ENCODE measurements at places on chromosomes 11 and 22.

GRCh38 chr11:134975866-134976376 is 563.9 kb upstream of the B3GAT1 start:
- no peak for DNase-seq

GRCh38 chr11:130480711-130481140 is 32.3 kb downstream of the ADAMTS15 start:
- no peak for DNase-seq

- DNase-seq, result no peak
Measured at GRCh38 chr11:81497202-81497804, 1236.4 kb downstream of the FAM181B start.

GRCh38 chr11:9315078-9315688 is 790 bp upstream of the TMEM41B start:
- no peak for DNase-seq

DNA sequence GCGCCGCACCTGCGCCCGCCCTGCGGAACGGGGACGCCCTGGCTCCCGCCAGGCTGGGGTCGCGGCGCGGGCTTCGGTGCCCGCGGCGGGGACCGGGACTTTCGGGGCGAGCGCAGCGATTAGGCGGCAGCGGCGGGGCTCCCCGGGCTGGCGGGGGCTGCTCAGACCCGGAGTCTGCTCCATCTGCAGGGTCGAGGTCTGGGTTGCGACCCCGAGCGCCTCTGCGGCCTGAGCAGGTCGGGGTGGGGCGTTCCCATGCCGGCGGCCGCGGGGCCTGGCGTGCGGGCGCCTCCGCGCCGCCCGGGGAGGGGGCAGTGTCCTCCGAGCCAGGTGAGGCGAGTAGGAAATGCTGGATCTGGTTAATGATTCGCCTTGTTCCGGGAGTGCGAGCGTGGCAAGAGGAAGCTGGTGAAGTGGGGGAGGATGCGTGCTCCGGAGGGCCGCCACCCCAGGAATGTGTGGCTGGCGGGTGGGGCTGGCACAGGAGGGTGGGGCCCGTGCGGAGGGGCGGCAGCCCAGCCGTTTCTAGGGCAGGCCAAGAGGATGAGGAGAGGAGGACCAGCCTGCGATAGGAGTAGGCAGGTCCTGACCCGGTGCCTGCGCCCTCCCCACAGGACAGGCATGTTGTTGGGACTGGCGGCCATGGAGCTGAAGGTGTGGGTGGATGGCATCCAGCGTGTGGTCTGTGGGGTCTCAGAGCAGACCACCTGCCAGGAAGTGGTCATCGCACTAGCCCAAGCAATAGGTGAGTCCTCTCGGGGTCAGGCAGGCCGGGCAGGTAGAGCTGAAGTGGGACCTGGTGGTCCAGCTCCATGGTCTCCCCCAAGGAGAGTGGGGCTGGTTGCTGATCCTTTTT is 606 bp downstream of the RASSF7 start:
- DNase-seq, result no peak

DNA sequence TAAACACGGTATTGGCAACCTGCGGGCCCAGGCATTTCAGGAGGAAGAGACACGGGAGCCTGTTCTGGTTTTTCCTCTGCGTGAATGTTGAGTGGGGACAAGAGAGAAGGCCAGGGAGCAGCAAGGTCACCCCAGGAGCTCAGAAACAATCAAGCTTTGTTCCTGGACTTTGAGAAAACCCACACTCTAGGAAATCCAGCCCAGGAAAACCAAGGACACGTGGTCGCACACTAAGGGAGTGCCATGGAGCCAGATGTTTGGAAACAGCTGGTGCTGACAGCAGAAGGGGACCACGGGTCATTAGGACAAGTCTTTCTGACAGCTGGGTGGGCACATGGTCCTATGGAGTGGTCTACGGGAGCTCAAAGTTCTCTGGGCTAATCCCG is 44.1 kb downstream of the MYH9 start:
- DNase-seq, result no peak

GRCh38 chr11:11843211-11843621 is 1.4 kb downstream of the USP47 start:
- DNase-seq, result no peak

DNA sequence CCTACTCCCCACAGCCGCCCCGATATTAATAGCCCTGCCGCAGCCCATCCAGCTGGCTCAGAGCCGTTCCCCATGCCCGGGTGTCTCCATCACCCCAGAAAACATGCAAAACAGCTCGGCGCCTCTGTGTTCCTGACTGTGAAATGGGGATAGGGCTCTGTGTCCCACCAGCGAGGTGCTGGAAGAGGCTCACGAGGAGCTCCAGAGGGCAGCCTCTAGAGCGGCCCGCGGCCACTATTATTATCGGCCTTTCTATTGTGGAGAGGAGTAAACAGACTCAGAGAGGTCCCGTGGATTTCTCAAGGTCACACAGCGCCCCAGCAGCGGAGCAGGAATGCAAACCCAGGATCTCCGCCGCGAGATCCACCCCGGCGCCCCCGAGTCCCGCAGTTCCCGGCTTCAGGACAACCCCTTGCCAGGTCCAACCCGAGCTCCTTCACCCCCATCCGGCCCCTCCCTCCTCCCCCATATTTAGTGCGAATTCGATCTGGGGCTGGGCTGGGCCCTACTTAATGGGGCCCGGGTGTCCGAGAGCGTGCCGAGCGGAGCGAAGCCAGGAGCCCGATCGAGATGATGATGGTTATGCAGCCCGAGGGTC is at the start of gene ACTN3:
Gene ACTN3 (plus strand): TSS at position 536 of the 598 bp plus-strand sequence. CDS start 35 bp downstream, at position 571.
- peak; percentile 27 for DNase-seq

DNA sequence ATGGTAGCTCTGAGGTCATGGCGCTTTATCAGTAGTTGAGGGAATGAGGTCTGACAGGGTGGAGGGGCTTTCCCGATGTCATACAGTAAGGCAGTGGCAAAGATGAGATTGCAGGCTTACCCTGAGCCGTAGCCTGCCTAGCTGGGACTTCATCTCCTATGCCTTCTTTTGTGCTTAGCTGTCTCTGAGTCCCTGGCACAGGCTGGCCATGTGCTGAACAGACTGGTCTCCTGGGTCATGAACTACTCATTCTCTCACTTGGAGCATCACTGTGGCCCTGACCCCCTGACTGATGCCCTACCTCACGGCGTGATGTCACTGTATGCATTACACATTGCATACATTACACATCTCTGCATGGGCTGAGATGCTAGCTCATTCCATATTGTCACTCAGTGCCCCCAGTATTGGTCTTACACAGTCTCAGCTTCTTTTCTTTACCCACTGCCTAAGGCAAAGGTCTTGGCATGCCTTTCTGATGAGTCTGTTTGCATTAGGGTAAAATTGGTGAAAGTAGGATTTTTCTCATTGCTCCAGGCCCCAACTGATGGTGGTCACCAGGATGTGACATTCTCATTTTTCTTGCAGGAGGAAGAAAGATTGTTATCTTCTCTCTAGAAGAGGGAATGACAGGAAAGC is 389.4 kb upstream of the CADM1 start:
- no peak for DNase-seq

DNA sequence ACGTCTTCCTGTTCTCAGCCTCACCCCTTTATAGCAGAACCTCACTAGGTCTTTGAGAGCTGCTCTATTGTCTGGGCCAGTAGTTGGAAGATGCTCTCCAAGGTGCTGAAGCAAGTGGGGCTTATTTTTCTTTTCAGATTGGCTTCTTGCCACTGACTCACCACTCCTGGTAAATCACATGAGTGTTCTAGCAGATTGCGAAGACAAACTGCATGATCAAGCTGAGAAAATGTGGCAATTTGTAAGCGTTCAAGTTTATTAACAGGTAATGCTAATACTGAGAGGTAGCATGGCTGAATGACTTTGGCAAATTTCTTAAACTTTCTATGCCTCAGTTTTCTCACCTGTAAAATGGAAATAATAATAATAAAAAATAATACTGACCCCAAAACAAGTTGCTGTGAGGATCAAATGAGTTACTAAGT is 59.2 kb downstream of the CACNG2 start:
- DNase-seq, result no peak

GRCh38 chr22:50201191-50202129 is 649 bp downstream of the SELENOO start:
- DNase-seq, result no peak

GRCh38 chr11:129427376-129427775 is 51.7 kb downstream of the BARX2 start:
- DNase-seq, result no peak

All from breast epithelium (tissue), 4 donors.